ENCODE measurements at places on chromosomes 1 and 21. TPM values are rescaled to one million over a fixed set of nuclear protein-coding genes. Genes with fewer than 3 reads are reported as not detected.

DNA sequence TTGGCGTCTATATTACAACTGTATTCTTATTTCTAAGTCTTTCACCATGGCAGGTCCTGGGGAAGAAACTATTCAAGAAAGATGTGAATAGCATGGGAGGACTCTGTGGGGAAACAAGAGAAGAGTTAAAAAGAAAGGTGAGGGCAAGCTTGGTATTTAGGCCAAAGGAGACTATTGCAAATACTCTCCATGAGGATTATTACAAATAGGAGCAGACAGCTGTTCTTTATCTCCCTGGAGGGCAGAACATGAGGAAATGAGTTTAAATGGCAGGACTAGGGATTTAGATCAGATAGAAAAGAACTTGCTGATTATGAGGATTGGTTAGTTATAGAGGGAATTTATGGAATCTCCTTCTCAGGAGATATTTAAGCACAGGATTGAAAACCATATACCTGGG is 186.8 kb downstream of the CDC7 start:
- no peak overlapping the region for H3K27ac ChIP-seq
- H3K36me3 ChIP-seq: no peaks in the 10 kb centered on the region
- H3K4me1 ChIP-seq: no peaks in the 10 kb centered on the region

GRCh38 chr1:16031551-16031950 is 9.7 kb downstream of the CLCNKA start:
- DNase-seq: no peak
- H3K27me3 ChIP-seq: peaks cover 37% of the 10 kb centered on the region
- H3K4me1 ChIP-seq: no peaks in the 10 kb centered on the region
- no peak overlapping the region for H3K4me3 ChIP-seq

GRCh38 chr1:9825093-9826074 is 1.6 kb upstream of the CLSTN1 start:
- H3K4me1 ChIP-seq: peaks cover 19% of the 10 kb centered on the region
- peak overlapping the region; percentile 79 for H3K27ac ChIP-seq
- peak; percentile 82 for DNase-seq
- H3K27me3 ChIP-seq: no peaks in the 10 kb centered on the region
- peak overlapping the region; percentile 77 for H3K4me3 ChIP-seq
- H3K36me3 ChIP-seq: peaks cover 35% of the 10 kb centered on the region

GRCh38 chr1:96837781-96838216 is 116.2 kb downstream of the PTBP2 start:
- no peak for DNase-seq
- H3K36me3 ChIP-seq: no peaks in the 10 kb centered on the region
- no peaks in the 10 kb centered on the region for H3K27me3 ChIP-seq
- H3K4me3 ChIP-seq: no peak overlapping the region
- no peak overlapping the region for H3K27ac ChIP-seq

Gene KPRP
- total RNA-seq: not detected

GRCh38 chr1:183810756-183811544 is 6.0 kb downstream of the RGL1 start:
- DNase-seq: no peak
- peaks cover 6% of the 10 kb centered on the region for H3K36me3 ChIP-seq
- H3K4me3 ChIP-seq: no peak overlapping the region
- H3K4me1 ChIP-seq: peaks cover 12% of the 10 kb centered on the region

DNA sequence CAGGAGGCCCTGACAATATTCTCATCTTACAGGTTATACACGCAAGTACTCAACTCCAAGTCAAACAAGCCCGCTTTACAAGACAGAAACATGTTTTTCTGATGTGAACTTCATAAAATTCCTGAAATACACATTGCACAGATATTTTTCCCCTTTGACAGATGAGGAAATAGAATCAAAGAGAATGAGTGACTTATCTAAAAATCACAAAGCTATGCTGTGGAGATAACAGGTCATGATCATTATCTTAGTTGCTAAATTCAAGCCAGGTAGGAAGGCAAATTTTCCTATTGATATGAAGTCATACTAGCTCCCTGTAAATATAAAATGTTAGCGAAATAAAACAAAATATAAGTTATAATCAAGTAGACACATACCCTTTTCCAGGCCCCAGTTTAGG is 18.3 kb downstream of the UBR4 start:
- H3K27me3 ChIP-seq: no peaks in the 10 kb centered on the region
- no peak overlapping the region for H3K27ac ChIP-seq
- DNase-seq: no peak
- no peak overlapping the region for H3K4me3 ChIP-seq

DNA sequence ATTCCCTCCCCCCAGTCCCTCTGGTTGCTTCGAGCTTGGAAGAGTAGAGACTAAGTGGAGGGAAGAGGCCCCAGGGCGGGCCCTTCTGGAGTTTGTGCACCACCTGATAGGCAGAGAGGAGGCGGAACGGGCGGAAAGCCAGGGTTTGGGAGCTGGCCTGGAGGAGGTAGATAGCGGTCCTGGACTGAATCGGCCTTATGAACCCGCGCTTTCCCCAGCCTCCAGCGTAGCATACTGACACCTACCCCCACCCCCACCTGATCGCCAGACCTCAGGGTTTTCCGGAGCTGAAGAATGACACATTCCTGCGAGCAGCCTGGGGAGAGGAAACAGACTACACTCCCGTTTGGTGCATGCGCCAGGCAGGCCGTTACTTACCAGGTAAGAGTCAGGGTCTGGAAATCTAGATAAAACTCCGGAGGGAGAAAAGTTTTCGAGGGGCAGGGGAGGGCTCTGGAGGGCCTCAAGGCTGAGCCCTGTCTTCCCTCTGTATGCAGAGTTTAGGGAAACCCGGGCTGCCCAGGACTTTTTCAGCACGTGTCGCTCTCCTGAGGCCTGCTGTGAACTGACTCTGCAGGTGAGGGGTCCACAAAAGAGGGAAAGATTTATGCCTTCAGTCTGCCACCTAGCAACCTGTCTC is 705 bp downstream of the UROD start:
- peak overlapping the region; percentile 94 for H3K4me3 ChIP-seq
- peaks cover 18% of the 10 kb centered on the region for H3K4me1 ChIP-seq
- peak overlapping the region; percentile 58 for H3K27ac ChIP-seq
- DNase-seq: peak; percentile 57
- peaks cover 28% of the 10 kb centered on the region for H3K36me3 ChIP-seq
- no peaks in the 10 kb centered on the region for H3K27me3 ChIP-seq

Gene CTH
- 15.5 TPM for total RNA-seq

Gene RPF1
- 33.6 TPM for total RNA-seq
